ENCODE measurements at places on chromosomes 2 and 18.

GRCh38 chr2:175366815-175367214 lies 185.3 kb upstream of the ATP5MC3 start:
- no peak for DNase-seq

DNA sequence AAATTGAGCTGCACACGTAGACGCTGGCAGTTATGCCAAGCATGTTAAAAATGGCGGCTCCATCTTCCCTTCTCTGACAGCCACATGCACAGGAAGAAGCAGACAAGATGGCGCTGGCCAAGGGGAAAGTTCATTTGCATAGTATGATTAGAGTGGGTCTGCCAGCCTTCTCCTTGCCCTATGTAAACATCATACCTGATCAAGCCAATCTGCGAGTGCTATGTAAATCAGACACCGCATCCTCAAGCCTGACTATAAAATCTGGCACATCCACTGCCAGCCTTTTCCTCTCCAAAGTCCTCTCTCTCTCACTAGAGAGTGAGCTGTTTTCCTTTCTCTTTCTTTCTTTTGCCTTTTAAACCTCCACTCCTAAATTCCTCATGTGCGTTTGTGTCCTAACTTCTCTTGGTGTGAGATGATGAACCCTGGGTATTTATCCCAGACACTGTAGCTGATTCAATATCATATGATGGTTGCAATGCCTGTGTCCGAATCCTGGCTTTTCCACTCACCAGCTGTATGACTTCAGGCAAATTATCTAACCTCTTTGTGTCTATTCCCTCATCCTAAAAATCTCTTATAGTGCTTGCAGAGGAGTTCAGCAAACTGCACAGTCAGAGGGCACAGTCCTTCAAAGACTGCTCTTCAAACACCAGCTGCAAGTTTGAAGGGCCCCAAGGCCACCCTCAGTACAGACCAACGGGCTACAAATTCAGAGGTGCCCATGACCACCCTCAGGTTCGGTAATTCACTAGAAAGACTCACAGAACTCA lies 39.3 kb upstream of the ITSN2 start:
- DNase-seq, result no peak

- no peak for DNase-seq
Observed at GRCh38 chr2:211068108-211068780, 511.8 kb downstream of the CPS1 start.

DNA sequence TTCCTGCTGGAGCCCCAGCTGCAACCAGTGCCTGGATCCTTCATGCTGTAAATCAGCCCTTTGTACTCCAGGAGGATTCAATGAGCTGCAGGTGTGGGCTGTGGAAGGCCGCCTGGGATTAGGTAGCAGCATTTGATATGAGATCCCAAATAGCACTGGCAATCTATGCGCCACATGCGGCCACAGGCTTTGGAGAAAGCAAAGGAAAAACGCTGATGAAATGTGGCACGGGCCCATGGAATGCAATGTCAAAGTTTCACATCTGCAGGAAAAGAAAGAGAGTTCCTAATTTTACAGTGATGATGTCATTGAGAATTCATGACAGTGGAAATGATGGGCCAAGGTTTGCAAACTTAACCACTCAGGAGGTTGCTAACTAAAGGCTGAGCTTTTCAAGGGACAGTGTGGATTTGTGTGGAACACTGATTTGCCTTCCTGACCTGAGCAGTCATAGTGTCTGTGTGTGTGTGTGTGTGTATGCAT lies 216.4 kb upstream of the OSR1 start:
- no peak for DNase-seq

All from stimulated activated CD8-positive, alpha-beta memory T cell treated with anti-CD3 and anti-CD28 coated beads, Interleukin-7, amount 100 ng/mL, for 1 hour (primary cell).